ENCODE measurements at places on chromosomes 16 and 17. TPM values are rescaled to one million over a fixed set of nuclear protein-coding genes. Genes with fewer than 3 reads are reported as not detected.

GRCh38 chr17:22462461-22462860, 770.1 kb downstream of the KCNJ18 start:
- H3K27me3 ChIP-seq = no peaks in the 10 kb centered on the region
- no peak overlapping the region for H3K4me3 ChIP-seq
- no peaks in the 10 kb centered on the region for H3K36me3 ChIP-seq
- no peak for DNase-seq
- no peak overlapping the region for H3K27ac ChIP-seq
- H3K4me1 ChIP-seq = no peaks in the 10 kb centered on the region

- H3K4me1 ChIP-seq = no peaks in the 10 kb centered on the region
- no peaks in the 10 kb centered on the region for H3K27me3 ChIP-seq
- peaks cover 11% of the 10 kb centered on the region for H3K36me3 ChIP-seq
- H3K4me3 ChIP-seq = no peak overlapping the region
- DNase-seq = no peak
Observed at GRCh38 chr16:4338712-4339299, 12.3 kb downstream of the PAM16 start.

DNA sequence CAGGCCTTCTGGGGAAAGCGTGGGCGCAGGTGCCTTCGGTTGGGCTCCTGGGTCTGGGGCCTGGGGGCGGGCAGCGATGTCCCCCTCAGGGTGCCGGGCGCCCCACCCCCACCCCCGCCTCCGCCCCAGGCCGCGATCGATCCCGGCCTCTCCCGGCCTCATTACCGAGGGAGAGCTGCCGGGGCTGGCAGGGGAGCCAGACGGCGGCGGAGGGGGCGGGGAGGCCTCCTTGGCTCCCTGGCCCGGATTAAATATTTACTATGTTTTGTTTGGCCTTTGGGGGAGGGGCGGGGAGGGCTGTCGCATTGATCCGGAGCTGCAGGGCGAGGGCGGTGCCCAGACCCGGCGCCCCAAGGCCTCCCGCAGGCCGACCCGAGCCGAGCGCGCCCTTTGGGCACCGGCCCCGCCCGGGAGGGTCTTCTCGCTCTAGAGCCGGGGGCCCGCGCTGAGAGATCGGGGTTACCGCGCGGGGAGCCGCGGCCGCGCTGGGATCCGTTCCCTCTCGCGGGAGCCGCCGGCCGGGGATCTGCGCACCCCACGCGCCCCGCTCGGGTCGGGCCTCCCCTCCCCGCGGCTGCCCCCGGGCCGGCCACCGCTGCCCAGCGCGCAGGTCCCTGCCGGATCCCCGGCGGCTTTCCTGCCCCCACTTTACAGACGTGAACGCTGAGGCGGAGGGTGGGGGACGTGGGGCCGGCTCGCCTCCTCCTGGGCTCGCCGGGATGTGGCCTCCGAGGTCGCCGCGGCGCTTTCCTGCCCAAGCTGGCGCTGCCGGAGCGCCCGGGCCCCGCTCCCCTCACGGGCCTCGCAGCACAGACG, 27.0 kb downstream of the RTN4RL1 start:
- no peak overlapping the region for H3K4me3 ChIP-seq
- H3K27me3 ChIP-seq = peaks cover 13% of the 10 kb centered on the region
- H3K36me3 ChIP-seq = no peaks in the 10 kb centered on the region
- H3K27ac ChIP-seq = no peak overlapping the region
- no peaks in the 10 kb centered on the region for H3K4me1 ChIP-seq
- DNase-seq = no peak

DNA sequence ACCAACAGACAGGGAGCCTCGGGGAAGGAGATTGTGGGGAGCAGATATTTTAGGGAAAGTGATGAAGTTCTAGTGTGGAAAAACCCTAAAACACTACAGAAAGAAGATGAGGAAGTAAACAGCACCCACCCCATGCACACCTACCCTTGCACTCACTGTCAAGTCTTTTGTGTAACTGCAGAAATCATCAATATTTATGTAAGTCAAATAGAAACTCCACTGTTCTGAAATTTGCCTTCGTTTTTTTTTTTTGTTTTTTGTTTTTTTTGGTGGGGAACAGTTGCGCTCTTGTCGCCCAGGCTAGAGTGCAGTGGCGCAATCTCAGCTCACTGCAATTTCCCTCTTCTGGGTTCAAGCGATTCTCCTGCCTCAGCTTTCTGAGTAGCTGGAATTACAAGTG, 273.4 kb downstream of the CPPED1 start:
- no peak overlapping the region for H3K27ac ChIP-seq
- peaks cover 16% of the 10 kb centered on the region for H3K4me1 ChIP-seq
- H3K36me3 ChIP-seq = no peaks in the 10 kb centered on the region
- no peak overlapping the region for H3K4me3 ChIP-seq
- no peak for DNase-seq

DNA sequence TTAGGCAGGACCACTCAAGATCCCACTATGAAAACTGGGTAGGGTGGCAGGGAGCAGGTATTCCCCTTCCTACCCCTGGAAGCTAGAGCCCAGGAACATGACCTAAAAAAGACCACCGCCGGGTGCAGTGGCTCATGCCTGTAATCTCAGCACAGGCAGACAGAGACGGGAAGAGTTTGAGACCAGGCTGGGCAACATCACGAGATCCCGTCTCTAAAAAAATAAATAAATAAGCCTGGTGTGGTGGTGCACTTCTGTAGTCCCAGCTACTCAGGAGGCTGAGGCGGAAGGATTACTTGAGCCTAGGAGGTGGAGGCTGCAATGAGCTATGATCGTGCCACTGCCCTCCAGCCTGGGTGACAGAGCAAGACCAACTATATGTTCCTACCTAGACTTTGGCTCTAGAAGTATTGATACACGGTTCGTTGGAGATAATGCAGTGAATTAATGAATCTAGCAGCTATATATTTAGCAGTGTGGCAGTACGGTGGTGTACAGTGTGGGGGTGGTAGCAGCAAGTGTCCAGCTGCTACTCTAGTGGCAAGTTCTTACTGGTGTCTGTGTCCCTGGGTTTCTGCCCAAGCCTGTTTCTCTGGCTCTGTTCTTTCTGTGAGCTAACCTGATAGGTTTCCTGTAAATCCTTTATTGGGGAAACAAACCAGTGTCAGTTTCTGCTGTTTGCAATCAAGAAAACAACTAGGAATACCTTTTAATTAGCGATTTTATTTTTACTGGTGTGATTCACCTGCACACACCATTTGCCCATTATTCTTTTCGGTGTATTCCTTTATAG, 3.3 kb upstream of the USP31 start:
- H3K27ac ChIP-seq = no peak overlapping the region
- H3K36me3 ChIP-seq = no peaks in the 10 kb centered on the region
- peaks cover 8% of the 10 kb centered on the region for H3K27me3 ChIP-seq

DNA sequence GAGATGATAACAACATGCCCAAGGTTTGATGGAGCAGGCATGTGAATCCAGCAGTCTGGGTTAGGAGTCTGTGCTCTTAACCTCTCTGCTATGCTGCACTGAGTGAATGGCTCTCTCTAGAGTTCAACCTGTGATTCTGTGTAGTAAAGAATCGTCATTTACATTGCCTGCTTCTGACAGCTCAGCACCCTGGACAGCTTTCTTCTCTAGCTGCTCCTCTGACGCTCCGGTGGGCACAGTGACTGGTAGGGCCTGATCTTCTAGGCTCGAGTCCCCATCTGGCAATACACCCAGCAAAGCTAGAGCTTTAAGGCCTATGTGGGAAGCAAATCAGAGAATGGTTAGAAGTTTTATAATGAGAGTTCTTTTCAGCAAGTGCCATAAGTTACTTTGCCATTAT, 85.3 kb upstream of the ATP2A3 start:
- H3K36me3 ChIP-seq = peaks cover 5% of the 10 kb centered on the region
- no peaks in the 10 kb centered on the region for H3K4me1 ChIP-seq
- H3K4me3 ChIP-seq = no peak overlapping the region

DNA sequence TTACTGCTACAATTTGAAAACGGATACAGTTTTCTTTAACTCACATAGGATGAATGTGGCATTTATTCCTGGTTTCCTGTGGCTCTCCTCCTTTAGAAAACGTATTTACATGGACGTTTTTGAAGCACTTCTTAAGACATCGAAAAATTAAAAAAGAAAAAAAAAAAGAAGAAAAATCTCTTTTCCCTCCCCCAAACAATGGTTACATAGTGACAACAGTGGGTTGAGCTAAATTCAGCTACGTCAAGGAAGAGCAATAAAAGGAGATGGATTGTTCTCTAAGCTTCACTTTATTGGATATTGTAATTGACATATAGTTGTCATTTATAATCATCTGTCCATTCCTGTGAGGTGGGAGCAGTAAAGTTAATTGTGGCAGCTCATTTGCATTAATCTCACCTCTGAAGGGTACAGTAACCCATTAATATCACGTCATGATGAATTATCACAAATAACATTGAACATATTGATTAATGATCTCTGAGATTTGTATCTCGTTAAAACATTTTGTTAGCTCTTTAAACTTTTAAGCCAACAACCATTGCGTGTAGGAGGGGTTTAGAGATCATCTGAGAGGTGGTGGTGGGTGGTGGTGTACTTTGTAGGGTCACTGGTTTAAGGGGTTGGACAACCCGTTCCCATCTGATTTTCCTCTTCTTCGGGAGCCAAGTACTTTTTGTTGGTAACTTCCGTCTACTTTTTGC, 184.2 kb downstream of the WWOX start:
- no peaks in the 10 kb centered on the region for H3K4me1 ChIP-seq
- no peaks in the 10 kb centered on the region for H3K27me3 ChIP-seq
- no peak overlapping the region for H3K4me3 ChIP-seq
- no peak for DNase-seq

PPP1R27 gene
- not detected for total RNA-seq

DOC2B gene
- not detected for total RNA-seq

All from B cell (primary cell).